ENCODE measurements at places on chromosomes 4 and X.

- DNase-seq: no peak
Observed at GRCh38 chr4:41461780-41462307, 76.1 kb upstream of the LIMCH1 start.

DNA sequence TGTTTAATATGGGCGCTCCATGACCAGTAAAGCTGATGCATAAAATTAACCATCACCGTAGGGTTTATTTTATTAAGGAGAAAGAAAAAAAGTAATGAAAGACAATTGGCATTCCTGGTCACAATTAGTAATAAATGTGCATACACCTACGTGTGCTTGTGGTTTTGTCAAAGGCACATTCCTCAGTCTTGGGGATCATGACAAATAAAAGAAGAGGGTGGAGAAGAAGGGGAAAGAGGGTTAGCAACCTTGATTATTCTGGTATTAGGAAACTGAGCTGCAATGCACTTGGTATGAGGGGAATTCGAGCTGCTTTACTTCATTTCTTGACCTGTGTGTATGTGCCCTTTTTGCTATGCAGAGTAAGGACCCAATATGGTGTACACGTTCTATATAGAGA is 1798.3 kb upstream of the PCDH7 start:
- no peak for DNase-seq

- no peak for DNase-seq
Observed at GRCh38 chrX:39360101-39360500, 558.8 kb downstream of the MID1IP1 start.

DNA sequence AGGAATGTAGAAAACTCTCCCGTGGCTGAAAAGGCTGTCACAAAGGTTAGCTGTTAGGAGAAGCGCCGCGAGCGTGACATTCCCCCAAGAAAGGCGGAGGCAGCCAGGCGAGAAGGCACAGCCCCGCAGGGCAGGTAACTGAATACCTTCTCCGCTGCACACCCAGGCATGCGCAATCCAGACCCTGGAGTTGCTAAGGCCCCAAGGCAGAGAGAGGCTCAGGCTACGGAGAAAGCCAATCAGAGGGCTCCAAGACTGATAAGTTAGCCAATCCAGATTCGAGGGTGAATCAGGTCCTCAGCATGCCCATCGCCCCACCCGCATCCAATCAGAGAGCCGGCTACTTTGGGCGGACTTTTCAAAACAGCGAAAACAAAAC is 485 bp upstream of the CCNG2 start:
- peak; percentile 99 for DNase-seq

- DNase-seq: no peak
Observed at GRCh38 chrX:108734426-108734825, 1.9 kb downstream of the IRS4 start.

- DNase-seq: no peak
Observed at GRCh38 chr4:55753856-55754255, 65.7 kb upstream of the EXOC1L start.

- DNase-seq: no peak
Observed at GRCh38 chrX:85309717-85310116, 65.9 kb downstream of the ZNF711 start.

- DNase-seq: peak; percentile 2
Observed at GRCh38 chr4:11428231-11428898, at the start of gene HS3ST1. Gene HS3ST1, minus strand, starts transcription at chr4:11428894. Its CDS starts 28,889 bp downstream, at chr4:11400005.

DNA sequence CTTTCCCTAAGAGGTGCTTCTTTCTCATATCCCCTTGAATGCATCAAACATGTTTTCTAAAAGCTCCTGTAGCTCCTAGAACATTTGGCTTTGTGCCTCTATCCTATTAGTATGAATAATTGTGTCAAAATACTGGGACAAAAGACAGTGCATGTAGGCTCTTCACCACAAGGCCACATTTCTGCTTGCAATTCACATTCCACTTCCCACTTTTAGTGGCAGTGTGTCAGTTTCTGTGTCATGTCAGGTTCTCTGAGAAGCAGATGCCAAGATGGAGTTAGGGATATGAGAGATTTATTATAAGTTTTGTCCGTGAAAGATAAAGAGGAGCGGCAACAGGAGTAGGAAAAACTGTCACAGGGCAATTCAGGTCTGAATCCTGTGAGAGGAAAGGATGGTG is 61.3 kb upstream of the GPRIN3 start:
- DNase-seq: no peak

DNA sequence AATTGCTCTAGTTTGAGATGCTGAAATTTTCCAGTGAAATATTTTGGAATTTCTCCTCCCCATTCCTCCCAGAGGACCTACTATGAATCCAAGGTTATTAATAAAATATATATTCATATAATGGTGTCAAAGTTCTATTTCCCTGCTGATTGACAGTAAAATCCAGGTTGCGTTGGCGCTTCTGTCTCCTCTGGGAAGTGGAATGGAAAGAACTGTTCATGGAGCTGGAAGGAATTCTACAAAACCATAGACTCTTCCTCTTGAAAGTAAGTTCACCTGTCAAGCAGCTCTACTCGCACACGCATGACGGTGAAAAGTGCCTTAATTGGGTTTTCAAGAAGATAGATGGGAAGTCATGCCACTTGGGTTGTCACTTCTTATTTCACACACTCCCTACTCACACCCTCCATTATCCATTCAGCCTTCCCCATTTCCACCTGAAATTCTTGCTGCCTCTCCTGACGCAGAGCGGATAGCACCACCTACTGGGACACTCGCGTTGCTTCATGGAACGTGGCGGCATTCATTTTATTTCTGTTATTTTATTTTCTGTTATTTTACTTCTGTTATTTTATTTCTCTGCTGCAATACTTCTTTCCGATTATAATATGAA is 351.6 kb downstream of the NLGN4X start:
- peak; percentile 5 for DNase-seq

DNA sequence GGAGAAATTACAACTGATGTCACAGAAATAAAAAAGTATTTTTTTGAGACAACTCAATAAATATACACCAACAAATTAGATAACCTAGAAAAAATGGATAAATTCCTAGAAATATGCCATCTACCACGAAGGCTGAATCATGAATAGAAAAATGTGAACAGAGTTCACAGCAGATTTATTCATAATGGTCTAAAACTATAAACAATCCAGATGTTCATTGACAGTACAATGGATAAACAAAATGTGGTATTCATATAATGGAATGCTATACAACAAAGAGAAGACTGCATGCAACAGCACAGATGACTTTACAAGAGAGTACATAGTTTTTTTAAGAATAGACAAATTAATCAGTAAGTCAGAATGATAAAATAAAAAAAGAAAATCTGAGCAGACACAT is 55.2 kb downstream of the CLOCK start:
- DNase-seq: peak; percentile 35

DNA sequence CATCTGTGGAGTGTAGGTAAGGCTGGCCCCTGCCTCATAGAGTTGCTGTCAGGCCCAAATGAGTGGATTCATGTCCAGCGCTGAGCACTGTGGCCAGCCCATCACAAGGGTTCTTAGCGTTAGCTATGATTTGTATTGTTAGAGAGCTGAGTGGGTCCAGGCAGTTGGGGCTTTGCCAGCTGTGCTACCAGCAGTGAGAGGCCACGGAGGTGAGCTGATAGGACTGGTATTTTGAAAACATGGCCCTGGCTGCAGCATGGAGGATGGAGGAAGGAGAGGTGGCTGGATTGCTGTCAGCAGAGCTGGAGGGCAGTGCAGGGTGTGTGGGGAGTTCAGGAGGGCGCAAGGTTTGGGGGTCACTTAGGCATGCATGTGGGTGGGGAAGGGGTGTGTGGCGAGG is 69.8 kb downstream of the PSAPL1 start:
- DNase-seq: no peak

GRCh38 chr4:138320831-138321230 is 78.7 kb upstream of the SLC7A11 start:
- no peak for DNase-seq

- no peak for DNase-seq
Observed at GRCh38 chr4:150135134-150135772, 57.0 kb downstream of the DCLK2 start.

GRCh38 chr4:128107766-128108165 is 46.7 kb downstream of the LARP1B start:
- no peak for DNase-seq

GRCh38 chr4:166315721-166316467 is 442.9 kb downstream of the TLL1 start:
- DNase-seq: no peak

- peak; percentile 97 for DNase-seq
Observed at GRCh38 chr4:168408620-168409019, 71.7 kb downstream of the DDX60L start.

GRCh38 chrX:70452143-70452733 is 7.6 kb downstream of the DLG3 start:
- DNase-seq: no peak

- DNase-seq: no peak
Observed at GRCh38 chr4:23750125-23750524, 139.7 kb downstream of the PPARGC1A start.

DNA sequence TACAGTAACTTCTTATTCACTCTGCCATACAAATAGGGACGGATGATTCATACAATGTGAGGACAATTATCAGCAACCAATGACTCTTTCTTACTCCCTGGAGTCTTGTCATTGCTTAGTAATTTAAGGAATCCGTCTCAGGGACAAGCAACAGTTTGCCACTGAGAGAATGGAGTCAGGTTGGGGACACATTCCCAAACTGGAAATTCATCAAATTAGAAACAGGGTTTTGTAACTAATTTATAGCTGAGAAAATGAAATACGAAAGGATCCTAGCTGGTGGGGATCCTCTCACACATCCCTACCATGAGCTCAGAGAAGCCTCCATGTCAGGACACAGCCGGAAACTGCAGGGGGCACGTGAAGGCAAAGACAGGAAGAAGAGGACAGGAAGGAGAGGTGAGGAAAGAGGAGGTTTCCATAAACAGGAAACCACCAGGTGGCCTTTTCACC is 50.4 kb upstream of the KDR start:
- peak; percentile 78 for DNase-seq

DNA sequence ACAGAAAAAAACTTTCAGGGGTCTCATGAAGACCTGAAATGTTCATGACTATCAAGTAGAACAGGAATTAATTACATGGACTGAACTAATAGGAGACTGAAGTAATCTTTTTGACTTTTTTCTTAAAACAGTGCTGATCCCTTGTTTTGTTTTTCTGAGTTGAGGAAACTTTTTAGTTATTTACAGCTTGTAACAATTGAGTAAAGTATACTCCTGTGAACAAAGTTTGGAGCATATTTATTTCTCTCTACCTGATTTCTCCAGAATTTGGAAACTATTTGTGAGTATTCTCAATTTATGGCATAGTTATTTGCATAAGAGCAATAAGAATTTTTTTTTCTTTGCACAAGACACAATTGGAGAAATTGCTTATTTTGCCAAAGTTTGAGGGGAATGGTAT is 64.8 kb downstream of the PCDH18 start:
- no peak for DNase-seq

GRCh38 chr4:106707776-106708463 is 328.2 kb downstream of the DKK2 start:
- peak; percentile 61 for DNase-seq

GRCh38 chrX:68508799-68509198 is 9.9 kb downstream of the YIPF6 start:
- no peak for DNase-seq

- DNase-seq: no peak
Observed at GRCh38 chrX:55187281-55187680, 32.9 kb upstream of the PAGE5 start.

DNA sequence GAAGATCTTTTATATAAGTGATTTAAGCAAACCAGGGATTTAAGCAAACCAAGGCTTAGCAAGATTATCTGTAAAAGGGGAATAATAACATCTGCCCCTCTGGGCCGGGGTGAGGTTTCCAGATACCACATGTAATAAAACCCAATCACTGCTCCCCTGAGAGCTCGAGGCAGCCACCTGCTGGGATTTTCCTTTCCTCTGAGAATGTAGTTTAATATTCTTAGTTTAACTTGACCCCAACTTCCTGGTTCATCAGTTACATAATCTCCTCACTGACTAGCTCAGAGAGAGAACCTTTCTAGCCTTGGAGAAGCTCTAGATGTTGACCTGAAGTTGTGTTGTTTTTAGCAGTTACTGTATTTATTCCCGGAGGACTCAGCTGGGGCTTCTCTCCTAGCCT is 322.4 kb downstream of the ARHGAP10 start:
- no peak for DNase-seq

DNA sequence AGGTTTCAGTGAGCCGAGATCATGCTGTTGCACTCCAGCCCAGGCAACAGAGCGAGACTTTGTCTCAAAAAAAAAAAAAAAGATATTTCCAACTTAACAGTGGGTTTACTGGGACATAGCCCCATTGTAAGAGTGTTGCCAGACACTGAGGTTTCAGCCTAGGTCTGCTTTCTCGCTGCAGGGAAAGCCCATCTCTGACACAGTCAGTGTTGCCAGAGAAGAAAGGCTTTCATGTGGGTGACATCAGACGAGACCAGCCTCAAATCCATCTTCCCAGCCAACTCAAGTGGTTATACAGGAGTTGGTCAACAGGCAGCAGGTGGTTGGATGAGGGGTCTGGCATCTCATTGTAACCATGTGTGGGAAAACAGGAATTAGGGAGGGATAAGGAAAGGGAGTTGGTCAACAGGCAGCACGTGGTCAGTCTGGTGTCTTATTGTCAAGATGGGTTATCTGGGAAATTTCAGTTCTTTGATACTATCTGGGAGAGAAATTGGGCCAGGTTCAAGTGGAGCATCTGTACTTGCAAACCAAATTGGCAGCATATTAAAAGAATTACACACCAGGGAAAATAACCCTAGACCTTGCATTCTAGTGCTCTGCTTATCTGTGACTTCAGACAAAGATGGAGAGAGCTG is 41.1 kb downstream of the NELFA start:
- no peak for DNase-seq

DNA sequence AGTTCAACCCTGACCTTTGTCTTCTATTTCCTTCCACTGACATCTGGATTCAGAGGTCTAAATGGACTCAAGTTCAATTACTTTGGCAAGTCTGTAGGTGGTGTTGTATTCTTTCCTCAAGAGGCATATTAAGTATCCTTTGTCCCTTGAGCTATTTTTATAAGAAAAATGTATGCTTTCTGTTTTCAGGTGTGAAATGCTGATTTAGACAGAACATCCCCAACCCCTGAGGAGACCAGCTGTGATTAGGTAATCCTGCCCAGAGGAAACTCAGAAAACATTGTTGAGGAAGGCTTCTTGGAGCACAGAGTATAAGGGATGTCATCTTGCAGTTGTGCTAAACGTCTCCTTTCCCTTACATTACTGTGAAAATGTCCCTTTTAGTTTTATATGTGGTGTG is 46.6 kb upstream of the EGFL6 start:
- peak; percentile 19 for DNase-seq

DNA sequence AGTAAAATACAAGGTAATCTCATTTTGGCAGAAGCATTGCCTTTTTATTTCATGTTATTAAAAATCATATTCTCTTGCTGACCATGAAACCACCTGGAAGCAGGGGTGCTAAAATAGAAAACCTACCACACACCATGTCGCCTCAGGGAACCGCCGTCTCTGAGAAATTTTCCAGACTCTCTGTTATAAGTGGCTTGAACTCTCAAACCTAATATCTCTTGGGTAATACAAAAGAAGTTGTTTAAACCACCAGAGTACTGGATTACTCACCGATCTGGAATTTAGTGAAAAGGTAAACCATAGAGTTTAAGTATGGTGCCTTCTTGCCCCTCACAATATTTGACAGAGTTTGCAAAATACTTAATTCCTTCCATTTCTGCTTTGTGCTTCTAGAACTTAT is 27.7 kb downstream of the ENPP6 start:
- no peak for DNase-seq
